T-cell (primary cell): ENCODE measurements at places on chromosomes 13 and 19. TPM values are rescaled to one million over a fixed set of nuclear protein-coding genes. Genes with fewer than 3 reads are reported as not detected.

The CLC gene
- not detected for total RNA-seq

The CPT1C gene
- total RNA-seq = not detected

DNA sequence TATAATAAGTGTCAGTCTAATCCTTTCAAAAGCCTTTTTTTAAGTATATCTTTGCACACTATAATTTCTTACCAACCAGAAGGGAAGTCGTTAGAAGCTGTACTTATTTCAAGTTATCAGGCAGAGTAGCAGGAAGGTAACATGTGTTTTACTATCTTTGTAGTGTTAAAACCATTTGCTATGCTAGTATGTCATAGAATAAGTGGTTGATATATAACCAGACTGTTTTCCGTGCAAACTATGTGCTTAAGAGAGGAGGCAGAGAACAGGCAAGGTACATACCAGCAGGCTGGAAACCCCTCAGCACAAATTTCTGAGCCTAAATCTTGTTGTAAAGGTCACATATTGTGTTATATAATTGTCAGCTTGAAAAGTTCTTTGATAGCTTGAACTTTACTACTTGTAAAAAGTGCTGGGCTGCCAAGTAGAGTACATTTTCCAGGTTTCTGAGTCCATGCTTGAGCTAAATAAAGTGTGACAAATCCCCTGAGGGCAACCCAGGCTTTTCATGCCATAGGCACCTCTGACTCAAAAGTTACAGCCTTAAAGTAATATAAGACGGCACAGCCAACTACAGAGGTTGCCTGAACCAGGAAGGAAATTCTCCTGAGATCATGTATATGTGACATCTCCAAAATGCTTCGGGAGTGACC is 1297.4 kb downstream of the PCDH9 start:
- DNase-seq = no peak

GRCh38 chr13:41182231-41182630 is 12.1 kb downstream of the KBTBD7 start:
- no peak for DNase-seq

DNA sequence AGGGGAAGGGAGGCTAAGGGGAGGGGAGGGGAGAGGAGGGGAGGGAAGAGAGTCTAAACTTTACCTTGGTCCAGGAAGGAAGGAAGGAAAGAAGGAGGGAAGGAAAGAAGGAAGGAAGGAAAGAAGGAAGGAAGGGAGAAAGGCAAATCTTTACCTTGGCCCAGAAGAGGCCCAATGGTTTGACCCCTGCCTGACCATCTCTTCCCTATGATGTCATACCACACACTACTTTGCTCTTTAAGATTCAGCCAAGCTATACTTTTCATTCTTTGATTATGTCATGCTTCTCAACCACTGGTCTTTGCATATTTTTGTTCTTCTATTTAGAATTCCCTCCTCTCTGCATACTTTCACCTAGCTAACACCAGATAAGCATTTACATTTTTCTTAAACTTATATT is 1077.5 kb downstream of the PCDH9 start:
- no peak for DNase-seq
